ENCODE measurements at places on chromosomes 2 and 18. TPM values are rescaled to one million over a fixed set of nuclear protein-coding genes. Genes with fewer than 3 reads are reported as not detected.

Gene MEP1B
- polyA plus RNA-seq: not detected

DNA sequence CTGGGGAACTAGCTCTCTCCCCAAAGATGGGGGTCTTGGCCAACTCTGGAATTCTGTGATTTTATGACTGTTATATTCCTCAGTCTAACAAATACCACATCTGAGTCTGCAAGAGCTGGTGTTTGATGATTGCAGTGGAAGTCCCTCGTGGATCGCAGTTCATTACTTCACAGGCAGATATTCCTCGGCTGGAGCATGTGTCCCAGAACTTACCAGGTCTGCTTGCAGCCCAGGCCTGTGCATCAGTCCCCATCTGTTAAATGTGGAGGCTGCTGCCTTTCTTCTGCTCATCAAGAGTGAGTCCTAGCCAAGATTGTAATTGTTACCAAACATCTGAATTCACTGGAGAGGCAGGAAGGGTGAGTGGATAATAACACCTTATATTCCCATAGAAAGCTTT is 55.5 kb downstream of the PRKCE start:
- no peak for DNase-seq

- DNase-seq: no peak
Measured at GRCh38 chr2:215338883-215339679, 27.2 kb downstream of the ATIC start.

Gene BMP10
- polyA plus RNA-seq: not detected

DNA sequence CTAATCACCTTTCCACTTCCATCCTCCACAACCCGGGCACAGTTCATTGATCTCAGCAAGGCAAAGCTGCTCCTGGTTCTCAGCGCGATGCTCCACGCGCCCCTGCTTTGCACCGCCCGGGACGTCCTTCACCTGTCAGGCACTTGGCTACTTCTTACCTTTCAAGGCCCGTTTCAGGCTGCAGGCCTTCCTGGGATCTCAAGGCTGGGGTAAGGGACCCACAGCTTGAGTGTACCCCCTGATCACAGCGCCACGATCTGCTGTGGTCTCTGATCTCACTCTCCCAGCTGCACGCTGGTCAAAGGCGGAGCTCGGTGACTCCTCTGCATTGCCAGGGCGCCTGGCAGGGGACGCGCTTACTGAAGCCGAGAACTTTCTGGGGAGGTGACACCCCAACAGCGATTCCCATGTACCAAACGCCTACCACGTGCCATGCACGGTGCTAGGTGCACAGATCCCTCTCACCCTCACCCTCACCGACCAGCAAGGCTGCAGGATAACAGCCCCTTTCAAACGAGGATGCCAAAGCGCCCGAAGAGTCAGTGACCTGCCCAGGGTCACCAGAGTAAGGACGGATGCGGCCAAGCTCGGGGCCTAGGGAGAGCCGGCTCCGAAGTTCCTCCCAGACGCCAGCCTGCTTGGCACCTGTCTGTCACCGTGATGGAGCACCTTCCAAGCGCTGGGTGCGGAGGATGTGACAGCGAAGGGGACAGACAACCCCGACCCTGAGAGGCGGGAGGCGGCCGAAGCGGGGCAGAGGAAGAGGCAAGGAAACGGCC is 818 bp downstream of the ITGB1BP1 start:
- peak; percentile 29 for DNase-seq

DNA sequence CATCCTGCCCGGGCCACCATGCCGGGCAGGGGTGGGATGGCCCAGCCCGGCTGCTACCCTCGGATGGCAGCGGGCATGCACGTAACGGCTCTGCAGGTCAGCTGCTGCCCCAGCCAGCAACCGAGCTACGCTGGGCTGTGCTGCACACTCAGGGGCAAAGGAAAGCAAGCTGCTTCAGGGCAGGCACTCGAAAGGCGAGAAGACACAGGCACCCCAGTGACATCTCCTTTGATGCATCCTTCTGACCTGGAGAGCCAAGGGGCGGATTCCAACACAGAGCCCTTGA is 8.8 kb downstream of the HDAC4 start:
- no peak for DNase-seq

- DNase-seq: no peak
Measured at GRCh38 chr2:7594211-7594610, 677.0 kb downstream of the RNF144A start.

DNA sequence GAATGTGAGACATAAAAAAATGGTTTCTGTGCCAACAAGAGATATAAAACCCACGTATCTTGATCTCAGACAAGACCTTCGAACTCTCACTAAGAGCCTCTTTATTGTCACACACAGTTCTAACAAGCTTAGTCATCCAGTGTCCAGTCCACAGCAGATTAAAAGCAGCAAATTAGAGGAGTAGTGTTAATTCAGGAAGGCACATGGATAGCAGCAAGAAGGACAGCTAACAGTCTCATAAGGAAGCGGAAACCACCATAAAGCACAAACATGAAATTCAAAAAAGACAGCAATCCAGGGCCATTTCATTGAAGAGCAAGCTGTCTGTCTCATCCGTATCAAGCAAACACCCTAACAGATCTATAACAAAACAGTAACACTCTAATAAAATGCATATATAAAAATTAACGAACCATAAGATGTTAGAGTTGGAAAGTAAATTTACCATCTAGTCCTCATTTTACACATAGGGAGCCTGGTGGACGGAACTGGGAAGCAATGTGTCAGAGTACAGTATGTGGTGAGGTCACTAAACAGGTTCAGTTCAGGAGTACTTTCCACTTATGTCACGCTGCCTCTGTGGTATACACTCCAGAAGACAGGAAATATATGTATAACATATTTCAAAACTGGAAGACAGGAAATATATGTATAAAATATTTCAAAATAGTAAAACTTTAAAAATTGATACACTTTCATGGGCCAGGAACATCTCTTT is 18.3 kb downstream of the AAK1 start:
- DNase-seq: no peak

GRCh38 chr2:3432067-3432466 is 52.6 kb downstream of the TRAPPC12 start:
- DNase-seq: no peak

DNA sequence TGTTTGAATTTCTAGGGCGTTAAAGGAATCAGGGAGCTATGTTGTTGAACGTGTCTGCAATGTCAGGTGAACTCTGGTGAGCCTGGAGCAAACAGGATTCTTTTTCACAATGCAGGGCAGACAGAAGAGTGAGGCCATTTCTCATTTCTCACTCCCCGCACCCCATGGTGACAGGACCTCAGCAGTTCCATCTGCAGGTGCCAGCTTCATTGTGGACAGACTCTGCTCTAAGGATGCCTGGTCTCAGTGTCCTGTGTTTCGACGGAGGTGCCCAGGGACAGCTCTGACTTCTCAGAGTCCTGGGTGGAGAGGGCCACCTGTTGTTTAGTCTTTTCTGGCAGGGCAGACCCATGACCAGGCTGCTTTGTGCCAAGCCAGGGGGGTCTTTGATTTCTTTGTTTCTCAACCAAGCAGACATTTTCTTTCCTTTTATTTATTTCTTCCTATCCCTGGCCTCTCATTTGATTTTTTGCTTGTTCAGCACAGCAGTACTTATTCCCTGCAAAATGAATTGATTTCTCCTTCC is 201.5 kb downstream of the RNF144A start:
- no peak for DNase-seq

DNA sequence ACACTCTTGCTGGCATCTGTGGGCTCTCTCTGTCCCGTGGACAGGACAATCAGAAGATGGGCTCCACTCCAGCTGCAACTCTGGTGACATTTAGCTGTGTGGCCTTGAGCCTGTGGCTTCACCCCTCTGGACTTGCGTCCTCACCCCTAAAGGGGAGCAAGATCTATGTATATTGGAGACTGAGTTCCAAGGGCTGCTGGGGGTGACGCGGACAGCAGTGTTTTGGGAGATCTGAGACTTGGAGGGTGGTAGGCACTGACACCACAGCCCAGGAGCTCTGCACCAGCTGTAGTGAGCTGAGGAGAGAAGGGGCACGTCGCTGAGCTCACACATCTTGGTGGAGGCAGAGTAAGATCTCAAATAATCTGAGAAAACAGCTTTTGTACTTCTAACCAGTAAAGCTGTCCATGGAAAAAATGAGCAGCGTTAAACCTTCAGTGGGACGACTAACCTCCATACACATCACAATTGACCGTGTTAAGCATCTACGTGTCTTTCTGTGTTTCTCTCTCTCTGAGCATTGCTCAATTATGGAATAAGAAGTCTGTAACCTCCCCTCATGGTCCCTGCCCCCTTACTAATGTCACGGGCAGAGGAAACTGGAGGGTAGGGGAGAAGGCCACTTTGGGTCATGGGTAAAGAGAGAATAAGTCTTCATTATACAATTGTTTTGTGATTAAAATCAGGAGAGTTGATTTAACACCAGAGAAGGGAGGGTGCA is 85.8 kb downstream of the SH3RF3 start:
- no peak for DNase-seq

- no peak for DNase-seq
Measured at GRCh38 chr2:96651793-96652192, 9.2 kb downstream of the FER1L5 start.

- no peak for DNase-seq
Measured at GRCh38 chr2:80132281-80132680, 172.3 kb downstream of the LRRTM1 start.

- DNase-seq: no peak
Measured at GRCh38 chr2:23495661-23496114, 110.7 kb downstream of the KLHL29 start.

DNA sequence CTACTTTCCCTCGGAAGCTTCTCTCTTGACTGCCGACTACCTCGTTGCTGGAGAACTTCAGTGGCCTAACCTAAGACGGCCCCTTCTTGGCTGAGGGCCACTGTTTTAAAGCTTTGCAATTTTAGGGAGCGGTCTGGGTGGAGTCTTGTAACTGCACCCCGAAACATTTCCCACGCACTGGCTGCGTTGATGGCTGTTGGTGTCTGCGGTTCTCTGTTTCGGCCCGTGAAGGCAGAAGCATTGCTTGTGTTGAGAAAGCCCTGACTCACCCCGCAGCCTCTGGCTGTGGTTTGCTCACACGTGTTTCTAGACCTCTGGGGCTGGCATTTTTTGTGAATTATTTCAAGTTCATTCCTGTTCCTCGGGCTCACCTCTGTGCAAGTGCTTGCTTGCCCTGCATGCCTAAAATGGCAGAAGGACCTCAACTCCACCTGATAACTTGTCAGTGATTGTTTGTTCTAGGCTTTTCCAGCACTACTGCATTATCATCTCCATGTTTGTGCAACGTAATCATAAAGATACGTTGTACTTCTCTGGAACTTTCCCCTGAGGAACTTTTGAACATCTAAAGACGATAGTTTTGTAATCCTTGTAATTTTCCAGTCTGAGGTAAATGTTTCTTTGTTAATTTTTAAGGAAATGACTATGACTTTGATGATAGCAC is 94.2 kb upstream of the DLX2 start:
- DNase-seq: peak; percentile 7

GRCh38 chr2:145543155-145543554 is 1023.2 kb upstream of the ZEB2 start:
- no peak for DNase-seq

Gene C1QL2
- not detected for polyA plus RNA-seq

- no peak for DNase-seq
Measured at GRCh38 chr2:229456091-229456490, 185.0 kb upstream of the PID1 start.

- DNase-seq: no peak
Measured at GRCh38 chr2:232588680-232589585, 38.4 kb downstream of the EIF4E2 start.

All from CD4-positive, alpha-beta memory T cell (primary cell).